ENCODE measurements at places on chromosomes 6 and 20.

DNA sequence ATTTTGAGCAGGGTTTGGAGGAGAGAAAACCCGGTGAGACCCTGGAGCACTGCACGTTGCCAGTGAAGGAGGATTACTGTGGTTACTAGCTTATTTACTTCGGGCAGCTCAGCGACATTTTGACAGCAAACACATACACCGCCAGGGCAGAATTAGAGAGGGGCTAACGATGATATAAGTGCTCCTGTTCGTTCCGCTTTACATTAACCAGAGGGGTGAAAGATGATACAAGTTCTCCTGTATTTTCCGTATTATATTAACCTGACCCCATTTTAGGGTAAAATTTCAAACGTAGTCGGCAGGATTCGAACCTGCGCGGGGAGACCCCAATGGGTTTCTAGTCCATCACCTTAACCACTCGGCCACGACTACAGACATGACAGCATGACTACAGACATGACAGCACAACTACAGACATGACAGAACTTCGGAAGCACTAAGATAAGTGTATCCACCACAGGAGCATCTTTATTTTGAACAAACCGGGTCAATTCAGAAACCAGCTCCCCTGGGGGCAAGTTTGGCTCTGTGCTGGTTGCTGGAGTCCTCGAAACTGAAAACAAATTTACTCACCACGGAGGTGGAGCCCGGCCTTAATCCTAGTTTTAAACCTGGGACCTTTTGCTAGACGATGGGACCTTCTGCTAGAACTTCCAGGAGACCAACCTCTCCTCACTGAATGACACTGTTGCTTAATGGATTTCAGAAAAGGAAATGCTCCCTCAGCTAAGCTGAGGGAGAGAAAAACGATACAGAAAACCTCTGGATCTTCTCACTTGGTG lies 80.4 kb upstream of the ZNF184 start:
- DNase-seq, result no peak

- no peak for DNase-seq
Observed at GRCh38 chr6:72649032-72649984, 27.4 kb downstream of the KCNQ5 start.

DNA sequence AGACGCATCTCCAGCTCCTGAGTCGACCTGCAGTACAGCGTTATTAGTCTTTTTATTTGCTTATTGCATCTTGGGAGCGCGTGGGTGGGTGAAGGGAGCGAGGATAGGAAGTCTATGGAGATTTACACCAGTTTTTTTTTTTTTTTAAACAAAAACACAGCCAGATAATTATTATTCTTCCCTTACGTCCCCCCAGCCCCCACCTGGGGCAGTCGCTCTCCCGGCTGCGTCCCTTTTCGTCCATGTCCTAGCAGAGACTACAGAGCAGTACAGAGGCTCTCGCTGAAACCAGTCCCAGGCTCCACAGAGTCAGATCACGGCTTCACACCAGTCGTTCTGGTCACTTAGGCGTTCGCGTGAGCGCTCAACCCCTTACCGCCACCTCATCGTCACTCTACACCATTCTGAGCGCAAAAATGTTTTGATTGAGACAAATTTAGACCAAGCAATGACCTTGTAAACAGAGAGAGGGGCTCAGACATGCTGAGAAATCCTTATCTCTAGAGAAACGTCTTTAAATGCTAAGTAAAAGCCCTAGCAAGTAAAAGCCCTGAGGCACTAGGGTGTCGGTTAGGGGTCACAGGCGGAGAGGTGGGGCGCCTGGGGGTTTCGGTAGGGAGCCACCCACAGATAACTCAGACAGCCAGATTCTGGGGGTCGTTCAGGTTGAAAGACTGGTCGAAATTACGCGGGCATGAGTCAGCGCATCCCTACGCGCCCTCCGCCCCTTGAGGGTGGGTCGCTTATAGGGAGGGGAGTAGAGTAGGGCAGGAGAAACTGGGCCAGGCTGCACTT lies 975 bp upstream of the PPT2 start:
- DNase-seq, result peak; percentile 27

DNA sequence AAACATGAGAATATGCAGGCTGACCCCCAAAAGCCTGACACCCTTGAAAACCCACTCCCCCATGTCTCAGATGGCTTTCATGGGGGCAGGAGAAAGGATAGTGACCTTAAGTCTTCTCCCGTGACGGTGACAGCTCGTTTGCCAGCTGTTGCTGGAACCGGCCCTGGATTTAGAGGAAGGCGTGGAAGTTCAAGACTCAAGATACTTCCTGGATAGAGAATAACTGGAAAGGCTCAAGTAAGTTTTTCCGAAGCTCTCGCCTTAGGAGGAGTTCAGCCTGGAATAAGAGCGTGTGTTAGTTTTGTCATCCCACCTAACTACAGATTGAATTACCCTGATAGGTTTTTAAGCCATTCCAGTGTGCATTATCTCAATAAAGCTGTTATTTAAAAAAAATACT lies 11.6 kb upstream of the MTG2 start:
- DNase-seq, result no peak

DNA sequence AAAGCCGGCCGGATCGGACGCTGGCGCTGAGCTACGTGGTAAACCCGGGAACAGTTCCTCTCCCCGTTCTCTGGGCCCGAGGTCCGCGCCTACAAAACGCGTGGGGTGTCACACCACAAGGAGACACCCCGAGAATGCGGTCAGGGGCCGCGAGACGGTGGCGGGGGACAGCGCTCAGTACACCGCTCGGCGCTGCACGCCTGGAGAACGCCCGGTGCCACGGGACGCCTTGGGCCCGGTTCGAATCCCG lies 670 bp downstream of the NCOA5 start:
- no peak for DNase-seq

- no peak for DNase-seq
Observed at GRCh38 chr6:10759884-10760329, 12.3 kb downstream of the TMEM14B start.

DNA sequence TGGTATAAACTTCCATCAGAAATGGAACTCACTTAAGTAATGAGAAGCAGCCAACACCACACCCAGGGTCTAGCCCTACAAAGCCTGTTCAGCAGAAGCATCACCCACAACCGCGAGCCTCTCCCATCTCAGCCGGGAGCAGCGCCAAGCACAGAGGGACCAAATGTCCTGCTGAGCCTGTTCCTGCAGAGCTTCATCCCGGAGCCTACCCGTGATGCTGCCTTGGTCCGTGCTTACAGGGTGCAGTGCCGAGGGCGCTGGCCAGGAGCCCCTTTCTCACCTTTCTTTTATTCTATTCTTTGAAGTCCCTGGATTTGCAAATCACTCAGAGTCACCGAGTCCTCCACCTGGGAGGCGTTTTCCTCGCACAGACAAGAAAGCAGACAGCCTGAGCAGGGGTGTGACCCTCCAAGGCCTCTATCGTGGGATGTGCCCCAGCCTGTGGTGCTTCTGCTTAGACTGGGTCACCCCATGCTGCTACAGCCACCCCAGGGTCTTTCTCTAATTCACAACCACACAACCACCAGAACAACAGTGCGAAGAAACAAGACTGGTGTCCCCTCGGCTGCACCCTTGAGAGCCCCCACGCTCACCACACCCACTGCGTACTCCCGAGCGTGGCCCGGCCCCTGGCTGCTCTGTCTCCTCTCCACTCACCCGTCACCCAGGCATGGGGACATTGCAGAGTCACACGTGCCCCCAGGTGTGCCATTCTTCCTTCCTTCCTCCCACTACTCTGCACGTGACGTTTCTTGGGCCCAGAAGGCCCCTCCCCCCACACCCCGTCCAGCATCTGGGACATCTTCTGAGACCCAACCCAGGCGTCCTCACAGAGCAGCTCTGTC lies 92.2 kb upstream of the MPC1 start:
- no peak for DNase-seq

GRCh38 chr20:3312940-3313682 lies 74.1 kb upstream of the SLC4A11 start:
- DNase-seq, result no peak

- DNase-seq, result no peak
Observed at GRCh38 chr20:2922957-2923356, 49.7 kb downstream of the PTPRA start.

DNA sequence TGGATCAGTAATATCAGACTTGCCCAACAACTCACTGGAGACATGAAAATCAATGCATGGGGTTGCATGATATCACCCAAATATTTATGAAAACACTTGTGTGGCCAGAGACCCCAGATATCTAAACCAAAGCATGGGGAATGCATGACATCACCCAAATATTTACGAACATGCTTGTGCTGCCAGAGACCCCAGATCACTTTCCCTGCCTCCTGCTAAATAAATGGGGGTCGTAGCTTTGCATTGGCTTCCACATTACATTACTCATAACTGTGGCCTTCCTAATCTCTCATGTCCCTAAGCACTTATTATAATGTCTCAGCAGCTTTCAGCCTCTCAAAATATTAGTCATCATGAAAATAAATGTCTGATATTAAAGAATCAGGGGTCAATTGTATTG lies 838.0 kb upstream of the DEFB115 start:
- no peak for DNase-seq

- DNase-seq, result no peak
Observed at GRCh38 chr6:18349386-18349785, 37.8 kb upstream of the RNF144B start.

DNA sequence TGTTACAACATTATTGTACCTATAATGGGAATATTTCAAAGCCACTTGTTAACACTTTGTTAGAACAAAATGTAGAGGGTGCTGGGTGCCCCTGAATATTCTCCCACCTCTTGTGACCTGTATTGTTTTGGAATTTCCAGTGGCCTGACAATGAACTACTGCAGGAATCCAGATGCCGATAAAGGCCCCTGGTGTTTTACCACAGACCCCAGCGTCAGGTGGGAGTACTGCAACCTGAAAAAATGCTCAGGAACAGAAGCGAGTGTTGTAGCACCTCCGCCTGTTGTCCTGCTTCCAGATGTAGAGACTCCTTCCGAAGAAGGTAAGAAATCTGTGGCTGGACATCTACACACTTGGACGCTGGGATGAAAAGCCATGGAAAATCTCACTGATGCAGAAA lies 28.9 kb downstream of the PLG start:
- no peak for DNase-seq

GRCh38 chr6:113127786-113128419 lies 729.2 kb upstream of the MARCKS start:
- DNase-seq, result no peak

- DNase-seq, result no peak
Observed at GRCh38 chr6:87645080-87645479, 55.1 kb downstream of the ORC3 start.

DNA sequence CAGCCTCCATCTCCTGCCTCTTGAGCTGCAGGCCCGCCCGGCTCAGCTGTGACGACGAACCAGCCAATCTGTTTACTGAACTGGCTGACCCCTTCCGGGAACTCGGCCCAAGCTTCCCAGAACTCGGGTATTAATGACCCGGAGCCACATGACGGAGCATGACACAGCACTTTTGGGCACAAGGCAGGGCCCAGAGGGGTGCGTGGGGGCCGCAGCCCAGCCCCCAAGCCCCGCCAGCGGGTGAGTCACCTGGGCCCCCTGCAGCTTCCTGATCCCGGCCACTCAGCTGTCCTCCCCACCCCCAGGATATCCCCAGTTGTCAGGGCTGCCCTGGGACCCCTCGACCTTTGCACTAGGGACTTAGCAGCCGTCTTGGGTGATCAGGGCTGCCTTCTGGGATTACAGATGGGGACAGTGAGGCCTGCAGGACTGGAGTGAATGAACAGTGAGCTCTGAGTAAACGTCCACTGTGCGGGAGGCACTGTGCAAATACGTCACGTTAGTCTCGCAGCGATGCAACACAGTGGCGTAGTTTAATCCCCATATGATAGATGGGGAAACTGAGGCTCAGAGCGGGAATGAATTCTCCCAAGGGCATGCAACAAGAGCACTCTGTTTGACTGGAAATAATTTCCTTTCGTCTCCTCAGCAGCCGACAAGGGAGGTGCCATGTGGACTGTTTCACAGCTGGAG lies 102.1 kb downstream of the CEBPB start:
- peak; percentile 80 for DNase-seq

DNA sequence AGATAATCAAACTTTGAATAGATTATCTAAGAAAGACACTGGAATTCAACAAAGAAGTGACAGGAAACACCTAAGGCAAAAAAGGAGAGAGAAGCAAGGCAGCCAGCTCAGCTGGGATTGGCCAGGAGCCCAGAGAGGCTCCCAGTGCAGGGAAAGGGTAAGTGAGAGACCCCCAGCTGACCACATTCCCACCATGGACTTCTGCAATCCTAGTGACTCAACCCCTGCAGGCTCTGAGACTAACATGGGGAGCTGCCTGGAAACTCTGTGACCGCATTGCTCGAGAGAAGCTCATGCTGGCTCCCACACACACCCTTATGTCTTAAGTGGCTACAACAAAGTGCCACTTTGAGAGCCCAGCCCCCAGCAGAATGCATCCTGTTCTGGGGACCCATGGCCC lies 215.1 kb downstream of the PACRG start:
- DNase-seq, result no peak

GRCh38 chr6:35185302-35185681 lies 28.5 kb upstream of the SCUBE3 start:
- no peak for DNase-seq

- DNase-seq, result peak; percentile 28
Observed at GRCh38 chr20:59063358-59064213, 21.0 kb upstream of the PRELID3B start.

DNA sequence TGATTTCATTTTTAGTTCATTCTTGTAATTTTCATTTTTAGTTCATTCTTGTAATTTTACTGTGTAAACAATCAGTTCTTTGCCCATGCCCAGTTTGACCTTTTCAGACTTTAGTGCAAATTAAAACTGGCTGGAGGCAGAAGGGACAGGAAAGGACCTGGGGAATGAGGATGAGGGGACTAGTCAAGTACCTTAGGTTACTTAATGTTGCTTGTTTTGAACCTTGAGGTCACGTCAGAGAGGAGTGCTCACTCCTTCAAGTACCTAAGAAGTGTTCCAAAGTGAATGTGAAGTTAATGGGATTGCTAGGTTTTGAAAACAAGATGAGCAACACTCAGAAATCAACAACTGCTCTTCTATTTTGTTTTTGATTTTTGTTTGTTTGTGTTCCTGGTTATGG lies 82.5 kb downstream of the FOXO3 start:
- no peak for DNase-seq

- DNase-seq, result no peak
Observed at GRCh38 chr6:148578837-148579565, 167.8 kb upstream of the UST start.

GRCh38 chr6:36268478-36269275 lies 1.2 kb upstream of the PNPLA1 start:
- DNase-seq, result peak; percentile 63

DNA sequence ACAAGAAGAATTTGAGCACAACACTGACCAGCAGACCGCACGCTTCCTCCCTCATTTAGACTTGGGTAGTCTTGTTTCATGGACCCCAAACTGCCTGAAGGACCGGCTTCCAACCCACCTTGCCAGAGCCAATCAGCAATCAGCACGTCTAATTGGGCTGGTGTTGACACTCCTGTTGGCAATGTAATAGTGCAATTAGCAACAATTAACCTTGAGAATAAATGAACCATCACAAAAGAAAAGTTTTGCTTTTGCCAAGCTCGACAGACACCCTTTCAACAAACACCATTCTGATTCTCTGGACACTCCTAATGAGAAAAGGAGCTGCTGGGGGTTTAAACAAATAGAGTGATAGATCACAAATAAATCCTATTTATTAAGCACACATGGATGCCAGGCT lies 61.0 kb downstream of the EDN3 start:
- DNase-seq, result no peak

GRCh38 chr6:122903266-122903915 lies 92.6 kb upstream of the CLVS2 start:
- no peak for DNase-seq
